GM12892 (cell line): ENCODE measurements at places on chromosomes 16 and 17.

- DNase-seq: peak; percentile 13
Observed at GRCh38 chr17:58323366-58324055, 5.1 kb downstream of the TSPOAP1 start.

- no peak for DNase-seq
Observed at GRCh38 chr17:40588552-40588951, 23.3 kb upstream of the CCR7 start.

- no peak for DNase-seq
Observed at GRCh38 chr17:10053782-10054540, 144.4 kb downstream of the GAS7 start.

DNA sequence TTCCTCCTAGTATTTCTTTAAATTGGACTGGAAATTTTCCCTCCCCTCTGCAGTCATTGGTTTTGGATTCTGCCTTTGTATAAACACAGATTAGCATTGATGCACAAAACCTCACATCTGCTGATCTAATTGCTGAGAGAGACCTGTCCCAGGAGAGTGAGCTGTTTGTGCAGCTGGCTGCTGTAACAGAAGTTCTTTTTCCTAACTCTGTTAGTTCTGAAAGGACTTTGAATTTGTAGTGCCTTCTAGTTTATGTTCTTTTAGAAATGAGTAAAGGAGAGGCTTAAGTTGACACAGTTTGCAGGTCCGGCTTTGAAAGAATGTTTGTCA, 45.2 kb upstream of the KPNB1 start:
- DNase-seq: no peak

DNA sequence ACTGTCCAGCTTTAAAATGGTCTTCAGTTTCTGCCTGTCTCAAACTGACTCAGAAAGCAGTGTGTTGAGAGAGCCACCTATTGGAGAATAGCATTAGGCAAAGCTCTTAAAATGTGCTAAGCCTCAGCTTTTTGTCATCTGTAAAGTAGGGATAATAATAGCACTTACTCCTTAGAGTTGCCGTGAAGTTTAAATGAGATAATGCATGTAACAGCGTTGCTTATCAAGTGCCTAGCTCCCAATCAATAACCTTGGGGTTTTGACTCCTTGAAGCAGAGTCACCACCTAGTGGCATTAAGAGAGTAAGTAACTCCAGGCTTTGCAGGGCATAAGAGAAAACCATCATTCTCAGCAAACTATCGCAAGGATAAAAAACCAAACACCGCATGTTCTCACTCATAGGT, 163.3 kb downstream of the HS3ST2 start:
- DNase-seq: no peak

DNA sequence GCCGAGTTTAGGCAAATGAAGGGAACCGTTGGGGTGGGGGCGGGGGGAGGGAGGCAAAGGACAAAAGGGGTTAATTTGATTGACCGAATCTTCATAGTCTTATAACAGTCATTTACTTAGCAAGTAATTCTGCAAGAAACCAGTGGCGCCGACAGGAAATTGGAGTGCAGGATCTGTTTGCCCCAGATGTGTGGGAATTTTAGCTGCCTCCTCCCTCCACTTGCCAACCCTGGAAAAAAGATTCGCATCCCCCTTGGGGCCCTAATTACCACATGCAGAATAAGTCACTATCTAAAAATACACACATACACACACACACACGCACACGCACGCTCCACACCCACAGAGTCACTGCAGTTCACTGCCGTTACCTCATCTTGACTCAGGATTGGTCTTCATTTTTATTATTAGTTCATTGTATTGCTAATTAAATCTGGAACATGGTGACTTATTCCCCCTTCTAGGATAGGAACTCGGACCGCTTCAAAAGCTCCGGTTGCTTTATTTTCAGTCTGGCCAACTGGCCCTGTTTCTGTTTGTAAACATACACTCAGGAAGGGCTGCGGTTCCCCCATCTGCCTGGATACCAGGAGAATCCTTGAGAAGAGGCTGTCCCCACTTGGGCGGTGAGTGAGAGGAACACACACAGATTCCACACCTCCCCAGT, 241.6 kb upstream of the SALL1 start:
- no peak for DNase-seq

DNA sequence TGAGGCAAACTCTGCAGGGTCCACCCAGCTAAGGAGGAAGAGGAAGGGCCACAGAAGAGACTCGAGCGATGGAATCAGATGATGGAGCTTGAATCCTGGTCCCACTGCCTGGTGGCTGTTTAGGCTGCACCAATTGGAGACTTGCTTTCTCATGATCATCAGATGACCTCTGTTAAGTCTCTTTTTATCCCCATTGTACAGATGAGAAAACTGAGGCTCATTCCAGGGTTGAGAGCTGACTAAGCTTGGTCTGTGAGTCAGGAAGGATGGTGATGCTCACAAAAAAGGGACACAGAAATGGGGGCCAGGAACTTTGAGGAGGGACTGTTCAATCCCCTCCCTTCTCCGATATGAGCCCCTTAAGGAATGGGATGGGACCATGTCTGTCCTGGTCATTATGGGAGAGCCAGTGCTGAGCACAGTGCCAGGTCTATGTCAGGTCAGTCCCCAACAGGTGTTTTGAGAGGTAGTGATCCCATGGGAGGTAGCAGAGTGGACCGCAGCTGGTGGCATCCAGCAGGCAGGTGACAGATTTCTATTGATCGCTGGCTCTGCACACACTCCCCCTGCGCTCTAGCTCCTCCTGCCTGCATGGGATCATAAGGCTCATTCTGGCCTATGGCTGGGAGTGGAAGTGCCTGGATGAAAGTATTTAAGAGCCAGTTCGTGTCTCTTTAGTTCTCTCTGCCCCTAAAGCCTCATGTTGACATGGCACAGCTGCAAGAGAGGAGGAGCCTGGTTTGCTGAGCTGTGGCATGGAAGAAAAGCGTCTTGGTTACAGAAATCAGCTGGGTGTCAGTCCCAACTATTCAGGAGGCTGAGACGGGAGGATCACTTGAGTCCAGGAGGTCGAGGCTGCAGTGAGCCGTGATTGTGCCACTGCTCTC, 27.2 kb downstream of the SNX20 start:
- no peak for DNase-seq

- DNase-seq: peak; percentile 48
Observed at GRCh38 chr17:17890773-17891759, 54.3 kb upstream of the SREBF1 start.

GRCh38 chr17:43823350-43824084, 9.4 kb downstream of the MPP3 start:
- no peak for DNase-seq

GRCh38 chr17:44865231-44865660, 17.6 kb downstream of the HIGD1B start:
- DNase-seq: peak; percentile 41

GRCh38 chr17:39636587-39636926, 387 bp upstream of the STARD3 start:
- DNase-seq: no peak

- DNase-seq: no peak
Observed at GRCh38 chr16:28193530-28194423, 18.0 kb downstream of the XPO6 start.

DNA sequence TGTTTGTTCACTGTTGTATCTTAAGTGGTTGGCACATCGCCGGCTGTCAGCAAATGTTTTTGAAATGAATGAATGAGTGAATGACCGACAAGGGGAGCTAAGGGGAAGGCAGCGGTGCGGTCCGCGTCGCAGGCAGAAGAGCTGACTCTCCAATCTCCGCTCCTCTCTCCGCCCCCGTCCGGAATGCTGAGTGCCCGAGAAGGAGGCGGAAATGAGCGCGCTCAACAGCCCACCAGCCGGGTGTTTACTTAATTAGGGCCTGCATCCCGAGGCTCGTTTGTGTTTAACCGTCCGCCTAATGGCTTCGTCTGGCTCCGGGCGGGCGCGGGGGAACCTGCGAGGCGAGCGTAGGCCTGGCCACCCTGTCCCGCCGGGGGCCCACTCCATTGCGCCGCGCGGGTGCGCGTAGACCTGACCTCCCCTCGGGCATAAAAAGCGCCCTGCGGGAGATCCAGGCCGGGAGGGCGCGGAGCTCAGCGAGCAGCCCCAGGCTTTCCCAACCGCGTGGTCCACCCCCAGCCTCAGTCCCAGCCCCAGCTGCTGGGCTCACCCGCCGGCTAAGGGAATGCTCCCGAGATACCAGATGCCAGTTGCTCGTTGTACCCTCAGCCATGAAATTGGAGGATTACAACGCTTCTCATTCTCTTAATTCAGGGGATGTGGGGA, 2.5 kb upstream of the CDH3 start:
- no peak for DNase-seq
